ENCODE measurements at places on chromosomes 11 and 22. TPM values are rescaled to one million over a fixed set of nuclear protein-coding genes. Genes with fewer than 3 reads are reported as not detected.

Gene OR51T1
- total RNA-seq = not detected

Gene OR2AG2
- total RNA-seq = 0.25 TPM

Gene VSTM5
- total RNA-seq = not detected

Gene OR52I1
- not detected for total RNA-seq

Gene SPCS2
- 197 TPM for total RNA-seq

Gene CHRM1
- not detected for total RNA-seq

Gene API5
- total RNA-seq = 166 TPM

Gene UCP3
- 4.0 TPM for total RNA-seq

Gene HPX
- total RNA-seq = 6.0 TPM

Gene OR2D2
- 0.44 TPM for total RNA-seq

Gene IGLL1
- not detected for total RNA-seq

Gene CCDC89
- not detected for total RNA-seq

Gene MCM5
- total RNA-seq = 174 TPM

Gene MUC6
- total RNA-seq = not detected

Gene OR4D9
- total RNA-seq = not detected

Gene OTOG
- not detected for total RNA-seq

Gene PAMR1
- total RNA-seq = 0.66 TPM

Gene SLC22A6
- total RNA-seq = not detected

Gene KCNK4
- not detected for total RNA-seq

Gene CD3G
- not detected for total RNA-seq

Gene CRYBB2
- total RNA-seq = not detected

Measured in neural crest cell (in vitro differentiated cells).